ENCODE measurements at places on chromosomes 1 and 21.

DNA sequence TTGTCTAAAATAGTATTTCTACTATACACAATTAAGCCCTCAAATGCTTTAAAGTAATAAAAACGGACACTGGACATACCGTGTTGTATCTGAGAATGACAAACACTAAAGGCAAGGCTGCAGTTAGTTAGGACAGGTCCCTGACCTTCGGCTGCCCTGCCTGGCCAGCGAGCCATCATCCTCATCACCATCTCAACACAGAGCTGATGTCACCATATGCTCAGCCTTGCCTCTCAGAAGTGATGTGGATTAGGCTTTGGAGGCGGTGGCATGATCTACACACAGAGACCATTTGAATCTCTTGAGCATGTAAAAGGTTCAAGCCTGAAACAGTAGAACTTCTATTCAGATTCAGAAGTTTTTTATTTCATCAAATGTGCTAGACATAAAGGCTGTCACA lies 244.7 kb downstream of the SDCCAG8 start:
- no peak for DNase-seq

DNA sequence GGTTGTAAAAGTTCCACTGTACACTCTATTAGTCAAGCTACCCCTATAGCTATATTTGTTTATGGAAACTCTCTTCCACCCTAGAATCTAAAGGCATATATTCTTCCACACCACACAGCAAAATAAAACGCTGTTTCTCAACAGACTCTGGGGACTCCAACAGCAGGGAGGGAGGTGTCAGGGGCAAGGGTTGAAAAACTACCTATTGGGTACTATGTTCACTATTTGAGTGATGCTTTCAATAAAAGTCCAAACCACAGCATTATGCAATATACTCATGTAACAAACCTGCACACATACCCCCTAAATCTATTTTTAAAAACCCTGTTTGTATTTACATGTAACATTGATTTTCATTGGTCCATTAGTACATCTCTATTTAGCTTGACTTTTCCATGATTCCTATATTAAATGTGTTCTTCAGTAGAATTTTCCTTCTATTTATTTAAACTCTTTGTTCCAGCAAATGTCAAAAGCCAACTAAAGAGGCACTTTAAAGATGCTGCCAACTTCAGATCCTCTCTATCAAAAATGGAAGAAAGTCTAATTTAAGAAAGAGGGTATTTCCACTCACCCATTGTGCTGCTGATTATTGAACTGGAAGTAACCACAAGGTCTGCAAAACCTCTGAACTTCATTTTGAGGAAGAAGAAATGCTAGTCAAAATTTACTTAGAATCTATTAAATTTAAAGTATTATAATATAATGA lies 26.2 kb downstream of the RGS7 start:
- DNase-seq, result no peak

GRCh38 chr1:180144659-180145357 lies 9.9 kb upstream of the QSOX1 start:
- no peak for DNase-seq

GRCh38 chr1:196933531-196934189 lies 9.9 kb upstream of the CFHR2 start:
- no peak for DNase-seq

- no peak for DNase-seq
Observed at GRCh38 chr1:206128196-206128595, 11.0 kb upstream of the AVPR1B start.

DNA sequence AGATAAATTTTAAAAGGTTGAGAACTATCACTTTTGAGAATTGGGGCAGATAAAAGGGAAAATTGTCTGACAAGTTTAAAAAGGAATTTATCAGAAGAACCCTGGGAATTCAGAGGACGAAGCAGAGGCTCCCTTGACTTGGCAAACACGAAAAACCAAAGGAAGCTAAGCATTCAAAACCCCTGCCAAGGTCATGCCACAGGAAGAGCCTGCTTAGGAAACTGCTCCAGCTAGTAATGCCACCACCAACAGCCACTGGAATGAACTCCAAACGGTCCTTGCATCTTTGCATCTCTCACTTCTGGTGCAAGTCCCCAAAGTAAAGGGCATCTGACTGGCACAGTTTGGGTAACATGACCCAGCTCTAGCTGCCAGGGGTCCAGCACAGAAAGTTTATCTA lies 7.2 kb downstream of the GPBP1L1 start:
- DNase-seq, result no peak

DNA sequence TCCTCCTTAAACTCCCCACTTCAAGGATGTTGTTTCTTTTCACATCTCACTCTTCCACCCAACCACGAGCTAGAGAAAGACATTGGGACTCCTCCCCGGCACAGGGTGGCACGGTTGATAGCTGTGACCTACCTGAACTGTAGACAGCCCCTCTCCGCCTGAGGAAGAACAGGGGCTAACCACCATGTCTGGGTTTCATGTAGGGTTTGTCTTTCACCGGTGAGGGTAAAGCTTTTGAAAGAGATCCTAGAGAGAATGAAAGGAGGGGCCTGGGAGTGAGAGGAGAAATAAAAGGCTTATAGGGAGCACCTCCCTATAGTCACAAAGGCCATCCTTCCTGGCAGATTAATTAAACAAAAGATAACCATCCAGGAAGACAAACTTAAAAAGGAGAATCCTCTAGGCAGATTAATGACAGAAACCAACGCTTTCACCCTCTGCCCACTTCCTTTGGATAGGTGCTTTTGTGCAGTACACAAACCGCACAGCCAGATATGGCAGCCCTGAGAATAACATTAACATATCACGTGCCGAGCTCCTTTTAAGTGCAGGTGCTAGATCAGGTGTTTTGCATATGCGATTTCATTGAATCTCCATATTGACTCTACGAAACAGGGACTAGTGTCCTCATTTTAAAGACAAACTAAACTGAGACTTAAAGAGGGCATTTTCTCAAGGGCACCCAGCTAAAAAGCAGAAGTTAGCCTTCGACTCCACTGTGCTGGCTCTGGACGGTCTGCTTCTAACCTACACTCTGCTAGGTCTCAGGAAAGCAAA lies 178.1 kb upstream of the RUNX1 start:
- DNase-seq, result no peak

GRCh38 chr1:245276445-245276844 lies 121.7 kb downstream of the KIF26B start:
- DNase-seq, result no peak

DNA sequence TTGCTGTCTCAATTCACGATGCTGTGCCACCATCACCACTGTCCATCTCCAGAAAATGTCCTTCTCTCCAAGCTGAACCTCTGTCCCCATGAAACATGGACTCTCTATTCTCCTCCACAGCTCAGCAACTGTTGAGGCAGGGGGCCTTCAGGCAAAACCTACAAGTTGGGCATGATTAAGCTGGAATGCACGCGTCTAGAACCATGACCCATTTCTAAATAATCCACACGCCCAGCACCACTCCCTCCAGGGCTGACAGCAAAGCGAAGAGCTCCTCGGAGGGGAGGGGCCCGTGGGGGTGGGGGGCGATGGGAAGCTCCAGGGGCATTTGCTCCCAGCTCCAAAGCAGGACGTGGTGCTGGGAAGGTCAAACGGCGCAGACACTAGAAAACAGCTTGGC lies 3.3 kb upstream of the HES5 start:
- DNase-seq, result no peak
